SJSA1 (cell line): ENCODE measurements at places on chromosomes 3 and 15.
A peak's percentile ranks its signal among the peaks of the same experiment; 100 is the strongest.

- peak; percentile 48 for DNase-seq
Measured at GRCh38 chr3:136957751-136958288, at the start of gene IL20RB. Gene IL20RB, plus strand, starts transcription at chr3:136957983. Its CDS starts 131 bp downstream, at chr3:136958114.

GRCh38 chr3:138769616-138770015 is 65.1 kb downstream of the PIK3CB start:
- DNase-seq, result no peak

GRCh38 chr3:117304681-117305080 is 595.1 kb downstream of the TUSC7 start:
- DNase-seq, result no peak

- DNase-seq, result no peak
Measured at GRCh38 chr3:132273036-132273435, 44.2 kb upstream of the ACP3 start.

DNA sequence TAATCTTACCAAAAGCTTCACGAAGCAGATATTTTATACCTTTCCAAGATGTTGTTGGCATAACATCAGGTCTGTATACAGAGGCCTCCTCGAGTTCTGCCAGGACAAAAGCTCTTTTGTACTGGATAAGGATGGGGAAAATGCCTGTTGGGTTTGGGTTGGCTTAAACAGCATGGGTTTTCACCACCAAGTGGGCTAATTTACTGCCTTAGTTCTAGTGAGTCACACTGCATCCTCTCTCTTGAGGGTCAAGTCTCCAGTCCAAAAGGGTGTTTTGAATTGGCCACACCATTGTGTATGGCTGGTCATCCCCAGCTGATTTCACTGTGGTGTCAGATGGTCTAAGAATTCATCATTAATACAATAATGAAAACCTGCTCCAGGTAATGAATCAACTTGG is 26.1 kb upstream of the BHLHE40 start:
- DNase-seq, result no peak

GRCh38 chr15:69390575-69390974 is 23.6 kb upstream of the KIF23 start:
- DNase-seq, result peak; percentile 62

DNA sequence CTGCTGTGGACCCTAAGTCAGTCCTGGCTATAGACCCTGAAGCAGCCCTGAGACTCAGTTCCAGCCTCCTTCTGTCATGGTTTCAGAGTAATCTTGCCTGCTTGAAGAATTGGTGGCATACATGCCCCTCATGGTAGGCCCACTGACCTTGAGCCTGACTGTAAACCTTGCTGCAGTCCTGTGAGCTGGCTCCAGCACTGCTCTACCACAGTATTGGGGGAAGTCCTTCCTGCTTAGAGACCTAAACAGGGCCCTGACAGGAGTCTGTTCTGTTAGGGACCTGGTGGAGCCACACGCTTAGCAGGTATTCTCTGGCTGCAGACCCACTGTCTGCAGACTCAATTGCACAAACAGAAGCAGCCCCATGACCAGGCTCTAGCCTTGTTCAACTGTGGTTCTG is 47.1 kb downstream of the OXSM start:
- no peak for DNase-seq

DNA sequence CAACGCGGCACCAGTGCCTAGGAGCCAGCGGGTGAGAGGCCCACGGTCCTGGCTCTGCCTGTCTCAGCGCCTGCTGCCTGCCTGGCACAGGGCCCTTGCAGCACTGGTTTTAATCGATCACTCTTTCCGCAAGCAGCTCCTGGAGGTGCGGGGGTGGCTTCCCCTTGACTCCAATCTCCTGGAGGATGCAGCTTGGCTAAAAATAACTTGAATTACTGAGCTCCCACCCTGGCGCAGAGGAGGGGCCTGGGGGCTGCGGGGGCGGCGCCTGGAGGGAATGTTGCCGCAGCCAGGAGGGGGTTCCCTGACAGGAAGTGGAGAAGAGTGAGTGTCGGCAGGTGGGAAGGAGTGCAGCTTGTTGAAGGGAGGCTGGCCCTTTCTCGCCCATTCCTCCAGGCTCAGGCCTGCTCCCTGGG is 9.9 kb upstream of the RPL29 start:
- DNase-seq, result no peak

- no peak for DNase-seq
Measured at GRCh38 chr3:88312256-88312655, 162.5 kb downstream of the C3orf38 start.

DNA sequence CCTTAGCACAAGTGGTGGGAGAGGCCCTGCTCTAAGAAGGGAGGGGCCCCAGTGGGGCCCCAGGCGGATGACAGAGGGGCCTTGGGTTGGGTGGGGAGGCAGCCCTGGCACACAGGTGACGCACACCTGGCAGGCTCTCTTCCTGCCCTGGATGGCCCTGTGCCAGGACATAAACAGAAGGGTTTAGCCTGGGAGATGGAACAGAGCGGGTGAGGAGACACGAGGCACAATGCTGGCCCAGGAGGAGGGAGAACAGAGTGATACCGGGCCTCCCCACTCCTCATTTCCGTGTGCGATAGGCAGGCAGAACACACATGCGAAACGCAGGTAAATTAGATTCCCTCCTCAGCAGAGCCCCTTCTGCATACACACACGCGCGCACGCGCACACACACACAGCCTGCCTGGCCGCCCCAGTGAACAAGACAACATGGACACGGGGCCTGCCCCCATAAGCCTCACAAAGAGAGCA is 39.8 kb downstream of the IDH2 start:
- no peak for DNase-seq

DNA sequence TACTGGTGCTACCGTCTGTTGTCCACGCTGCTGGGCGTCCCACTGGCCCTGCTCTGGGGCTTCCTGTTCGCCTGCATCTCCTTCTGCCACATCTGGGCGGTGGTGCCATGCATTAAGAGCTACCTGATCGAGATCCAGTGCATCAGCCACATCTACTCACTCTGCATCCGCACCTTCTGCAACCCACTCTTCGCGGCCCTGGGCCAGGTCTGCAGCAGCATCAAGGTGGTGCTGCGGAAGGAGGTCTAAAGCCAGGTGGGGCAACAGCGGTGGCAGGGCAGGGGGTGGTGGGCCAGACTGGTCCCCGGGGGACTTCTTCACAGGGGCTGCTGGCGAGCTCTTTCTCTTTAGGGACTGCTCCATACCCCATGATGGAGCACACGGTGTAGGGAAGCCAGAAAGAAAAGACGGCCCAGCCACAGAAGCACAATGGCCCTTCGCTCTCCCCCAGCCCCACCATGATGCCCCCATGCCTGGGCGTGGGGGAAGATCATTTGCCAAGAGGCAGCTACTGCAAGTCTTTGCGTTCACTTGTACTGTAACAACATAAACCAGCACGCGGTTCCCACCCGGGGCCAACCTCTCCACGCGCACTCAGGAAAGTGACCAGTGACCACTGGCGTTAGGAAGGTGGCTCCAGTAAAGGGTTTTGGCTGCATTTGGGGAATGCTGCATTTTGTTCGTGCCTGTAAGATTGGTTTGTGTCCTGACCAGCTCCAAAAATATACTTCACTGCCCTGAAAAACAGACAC is 12.2 kb downstream of the CAV3 start:
- no peak for DNase-seq

GRCh38 chr3:56781762-56782161 is 20.0 kb downstream of the ARHGEF3 start:
- no peak for DNase-seq

GRCh38 chr3:154898916-154899315 is 181.2 kb upstream of the MME start:
- DNase-seq, result no peak

DNA sequence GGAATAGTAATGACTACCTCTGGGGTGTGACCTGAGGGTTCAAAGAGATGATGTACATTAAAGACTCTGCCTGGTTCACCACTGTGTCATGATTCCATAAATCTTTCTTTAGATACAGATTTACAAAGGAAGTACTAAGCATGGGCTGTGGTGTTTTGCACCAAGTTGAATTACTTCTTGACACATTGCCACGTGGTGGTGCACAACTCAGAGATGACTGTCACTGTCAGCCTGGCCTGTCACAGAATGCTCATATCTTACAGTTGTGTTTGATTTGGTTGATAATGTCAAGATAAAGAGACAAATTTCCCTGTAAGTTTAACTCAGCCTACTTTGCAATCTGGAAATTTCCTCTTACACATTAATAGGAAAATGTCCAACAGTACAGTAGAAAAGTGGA is 3.2 kb downstream of the CTDSPL start:
- DNase-seq, result no peak

DNA sequence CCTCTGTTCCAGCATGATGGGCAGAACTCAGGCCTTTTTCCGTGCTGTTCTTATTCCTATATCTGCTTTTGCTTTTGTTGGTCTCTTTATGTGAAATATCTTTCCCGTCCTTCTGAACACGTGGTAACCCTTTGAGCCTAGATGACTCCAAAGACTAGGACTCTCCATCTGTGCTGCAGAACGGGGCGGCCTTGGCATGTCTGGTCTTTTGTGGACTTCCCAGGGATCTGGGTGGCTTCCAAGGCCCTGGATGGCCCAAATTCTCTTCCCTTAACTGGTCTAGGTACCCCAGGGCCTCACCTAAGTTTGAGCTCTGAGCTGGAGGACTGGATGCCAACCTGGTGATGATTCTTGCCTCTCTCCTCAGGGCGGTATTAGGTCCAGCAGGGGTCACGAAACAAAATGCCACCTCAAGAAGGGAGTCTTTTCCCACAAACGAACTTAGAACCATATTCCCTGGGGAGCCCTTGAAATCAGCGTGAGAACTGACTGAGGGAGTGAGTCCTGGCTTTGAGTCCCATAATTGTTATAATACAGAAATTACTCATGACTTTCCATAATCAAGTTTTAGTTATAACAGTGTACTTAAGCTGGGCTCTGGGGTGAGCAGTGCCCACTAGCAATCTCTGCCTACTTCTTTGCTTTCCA is 13.8 kb downstream of the TLNRD1 start:
- no peak for DNase-seq

DNA sequence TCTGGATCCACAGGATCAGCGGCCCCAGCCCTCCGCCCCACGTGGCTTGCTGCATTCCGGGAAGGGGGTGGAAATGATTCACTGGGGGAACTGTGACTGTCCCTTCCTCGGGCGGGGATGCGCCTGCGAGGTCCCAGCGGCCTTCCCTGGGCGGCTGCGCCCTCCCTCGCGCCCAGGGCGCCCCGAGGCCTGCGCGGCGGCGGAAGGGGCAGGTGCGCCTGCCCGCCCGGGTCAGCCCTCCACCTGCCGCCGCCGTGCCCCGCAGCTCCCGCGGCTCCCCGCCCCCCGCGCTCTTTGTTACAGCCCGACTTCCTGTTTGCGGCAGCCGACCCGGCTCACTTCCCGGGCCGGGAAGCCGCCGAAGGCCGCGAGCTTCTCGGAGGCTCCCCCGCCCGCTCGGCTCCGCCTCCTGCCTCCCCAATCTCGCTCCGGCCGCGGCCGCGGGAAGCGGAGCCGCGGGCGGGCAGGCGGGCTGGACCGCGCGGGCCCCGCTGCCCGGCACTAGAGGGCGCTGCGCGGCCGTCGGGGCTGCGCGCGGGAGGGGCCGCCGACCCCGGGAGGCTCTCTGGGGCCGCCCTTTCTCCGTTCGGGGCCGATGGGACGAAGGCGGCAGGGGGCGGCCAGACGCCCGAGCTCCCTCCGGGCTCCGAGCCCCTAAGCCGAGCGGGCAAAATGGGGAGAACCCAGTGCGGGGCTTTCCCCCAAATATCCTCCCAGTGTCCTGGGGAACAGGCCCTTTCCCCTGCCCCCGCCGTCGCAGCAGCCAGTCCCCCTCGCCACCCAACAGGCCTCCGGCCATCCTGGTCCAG is 11.5 kb upstream of the CHAC1 start:
- DNase-seq, result peak; percentile 77
